Iris pigment epithelial cell (primary cell): ENCODE measurements at places on chromosomes 7 and 10.
A peak's percentile ranks its signal among the peaks of the same experiment; 100 is the strongest.

DNA sequence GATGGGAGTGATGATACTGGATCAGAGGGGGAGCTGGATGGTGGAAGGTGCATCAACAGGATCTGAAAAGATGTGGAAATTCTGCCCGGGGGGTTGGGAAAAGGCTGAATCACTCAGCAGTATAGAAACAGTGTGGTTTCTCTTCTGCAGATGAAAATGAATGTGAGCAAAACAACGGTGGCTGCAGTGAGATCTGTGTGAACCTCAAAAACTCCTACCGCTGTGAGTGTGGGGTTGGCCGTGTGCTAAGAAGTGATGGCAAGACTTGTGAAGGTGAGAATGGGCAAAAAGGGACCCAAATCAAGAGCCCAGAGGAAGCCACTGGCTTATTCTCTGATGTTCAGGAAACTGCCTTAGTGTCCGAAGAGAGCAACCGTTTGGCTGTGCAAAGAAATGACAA is 12.9 kb downstream of the OIT3 start:
- peak; percentile 25 for DNase-seq

- peak; percentile 7 for DNase-seq
Measured at GRCh38 chr10:47309408-47310089, 9.6 kb downstream of the GDF10 start.

DNA sequence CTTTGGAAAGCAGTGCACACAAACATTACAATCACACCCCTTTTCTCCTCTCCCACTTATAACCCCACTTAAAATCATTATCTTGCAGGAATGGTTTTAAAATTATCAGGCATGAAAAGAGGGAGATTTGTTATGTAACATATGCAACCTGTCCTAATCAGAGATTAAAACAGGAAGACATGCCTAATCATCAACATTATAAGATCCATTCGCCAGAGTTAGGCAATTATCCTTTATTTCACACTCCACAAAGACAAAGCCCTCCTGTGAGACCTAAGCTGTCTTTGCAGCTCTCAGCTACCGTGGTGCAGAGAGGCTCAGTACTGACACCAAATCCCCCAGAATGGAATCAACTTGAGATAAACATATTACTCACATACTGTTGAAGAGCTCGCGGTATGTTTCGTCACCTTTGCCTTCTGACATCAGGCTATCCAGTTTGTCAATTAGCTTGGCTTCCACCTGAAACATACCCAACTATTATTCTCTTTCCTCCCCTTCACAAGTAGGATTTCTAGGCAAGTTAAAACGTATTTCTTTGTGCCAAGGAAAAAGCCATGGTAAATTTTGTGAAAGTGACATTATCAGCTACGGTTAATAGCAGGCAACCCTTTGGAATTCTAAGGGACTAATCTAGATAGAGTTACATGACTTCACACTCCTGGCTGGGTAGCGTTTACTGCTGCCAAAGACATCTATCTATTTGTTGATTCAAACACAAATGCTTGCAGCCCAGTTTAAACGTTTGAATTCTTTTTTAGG is 226.2 kb upstream of the IMMP2L start:
- peak; percentile 89 for DNase-seq

GRCh38 chr10:119348106-119348505 is 140.7 kb downstream of the GRK5 start:
- DNase-seq, result no peak

DNA sequence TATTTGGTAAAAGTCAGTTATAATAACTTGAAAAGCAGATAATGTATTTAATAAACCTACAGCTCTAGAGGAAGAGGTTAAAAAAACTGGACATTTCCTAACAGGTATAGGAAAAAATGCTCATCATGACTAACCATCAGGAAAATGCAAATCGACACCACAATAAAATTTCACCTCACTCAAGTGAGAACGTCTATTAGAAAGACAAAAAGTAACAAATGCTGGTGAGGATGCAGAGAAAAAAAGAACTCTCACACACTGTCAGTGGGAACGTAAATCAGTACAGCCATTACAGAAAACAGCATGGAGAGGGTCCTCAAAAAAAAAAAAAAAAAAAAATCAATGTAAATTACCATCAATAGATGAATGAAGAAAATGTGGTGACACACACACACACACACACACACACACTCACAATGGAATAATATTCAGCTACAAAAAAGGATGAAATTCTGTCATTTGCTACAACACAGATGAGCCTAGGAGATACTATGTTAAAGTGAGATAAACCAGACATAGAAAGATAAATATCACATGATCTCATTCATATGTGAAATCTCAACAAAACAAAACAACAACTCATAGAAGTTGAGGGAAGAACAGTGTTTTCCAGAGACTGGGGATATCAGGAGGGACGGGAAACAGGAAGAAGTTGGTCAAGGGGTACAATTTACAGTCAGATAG is 20.1 kb downstream of the EPC1 start:
- no peak for DNase-seq

- peak; percentile 8 for DNase-seq
Measured at GRCh38 chr10:97376413-97376812, 24.7 kb downstream of the RRP12 start.

- no peak for DNase-seq
Measured at GRCh38 chr7:137402536-137403352, 59.2 kb upstream of the PTN start.

- peak; percentile 38 for DNase-seq
Measured at GRCh38 chr10:119724593-119725516, 995 bp upstream of the INPP5F start.

GRCh38 chr10:104642658-104643302 is 1.7 kb downstream of the SORCS3 start:
- peak; percentile 15 for DNase-seq

DNA sequence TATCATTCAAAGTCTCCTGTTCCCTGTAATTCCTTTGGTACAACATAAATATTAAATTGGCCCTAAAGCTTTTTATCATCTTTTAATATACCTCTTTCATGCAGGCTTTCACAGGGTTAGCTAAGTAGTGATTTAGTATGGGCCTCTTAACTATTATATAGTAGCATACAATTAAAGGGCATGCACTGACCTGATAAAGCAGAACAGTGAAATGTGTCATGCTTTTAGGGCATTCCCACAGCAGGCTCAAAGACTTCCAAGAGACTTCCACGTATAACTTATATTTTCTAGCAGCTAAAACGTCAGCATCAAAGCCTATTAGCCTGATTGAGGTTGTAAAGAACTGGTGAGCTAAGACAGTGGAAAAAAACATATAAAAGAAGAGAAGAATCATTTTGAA is 35.3 kb downstream of the SAMD8 start:
- no peak for DNase-seq

- DNase-seq, result peak; percentile 42
Measured at GRCh38 chr7:44486693-44487092, 3.8 kb downstream of the NUDCD3 start.

DNA sequence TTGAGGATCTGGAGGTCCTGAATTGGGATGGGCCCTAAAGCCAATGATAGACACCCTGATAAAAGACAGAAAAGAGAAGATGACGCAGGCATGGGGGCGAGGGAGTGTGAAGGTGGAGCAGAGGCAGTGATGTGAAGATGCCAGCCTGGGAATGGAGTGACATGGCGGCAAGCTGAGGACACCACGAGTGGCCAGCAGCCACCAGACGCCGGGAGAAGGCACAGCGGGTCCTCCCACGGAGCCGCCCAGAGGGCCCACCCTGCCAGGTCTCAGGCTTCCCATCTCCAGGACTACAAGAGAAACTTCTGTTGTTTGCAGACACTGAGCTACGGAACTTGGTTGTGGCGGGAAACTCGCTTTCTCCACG is 44.9 kb downstream of the DPYSL4 start:
- no peak for DNase-seq

DNA sequence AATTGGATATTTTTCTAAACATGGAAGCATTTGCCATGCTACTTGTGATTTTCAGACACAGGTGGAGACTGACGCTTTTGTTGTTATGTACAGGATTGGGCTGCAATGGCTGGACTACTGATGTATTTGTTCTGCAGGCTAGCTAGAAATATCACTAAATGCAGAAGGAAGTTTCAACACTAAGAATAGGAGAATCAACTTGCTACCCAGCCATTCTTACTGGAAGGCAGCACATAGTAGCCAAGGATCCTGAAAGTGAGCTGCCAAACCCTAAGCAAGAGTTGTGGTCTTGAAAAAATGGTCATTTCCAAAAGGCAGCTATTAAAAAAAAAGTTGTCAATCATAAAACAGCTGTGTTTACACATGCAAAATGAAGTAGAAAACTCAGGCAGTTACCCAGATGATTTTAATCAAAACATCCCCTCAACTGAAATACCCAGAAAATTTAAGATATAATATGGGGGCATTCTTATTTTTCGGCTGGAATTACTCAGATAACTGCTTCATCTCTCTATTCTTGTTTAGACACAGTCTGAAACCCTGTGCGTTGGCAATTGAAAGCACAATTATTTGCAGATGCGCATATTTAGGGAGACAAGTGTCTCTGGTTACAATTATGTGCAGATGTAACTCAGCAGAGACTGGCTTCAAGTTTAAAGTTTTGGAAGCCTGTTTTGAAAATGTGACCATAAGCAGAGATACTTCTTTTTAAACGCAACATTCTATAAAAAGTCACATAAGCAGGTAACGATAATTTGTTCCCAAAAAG is 31.2 kb downstream of the GFRA1 start:
- DNase-seq, result no peak

GRCh38 chr10:95525033-95525418 is 36.1 kb downstream of the SORBS1 start:
- no peak for DNase-seq

DNA sequence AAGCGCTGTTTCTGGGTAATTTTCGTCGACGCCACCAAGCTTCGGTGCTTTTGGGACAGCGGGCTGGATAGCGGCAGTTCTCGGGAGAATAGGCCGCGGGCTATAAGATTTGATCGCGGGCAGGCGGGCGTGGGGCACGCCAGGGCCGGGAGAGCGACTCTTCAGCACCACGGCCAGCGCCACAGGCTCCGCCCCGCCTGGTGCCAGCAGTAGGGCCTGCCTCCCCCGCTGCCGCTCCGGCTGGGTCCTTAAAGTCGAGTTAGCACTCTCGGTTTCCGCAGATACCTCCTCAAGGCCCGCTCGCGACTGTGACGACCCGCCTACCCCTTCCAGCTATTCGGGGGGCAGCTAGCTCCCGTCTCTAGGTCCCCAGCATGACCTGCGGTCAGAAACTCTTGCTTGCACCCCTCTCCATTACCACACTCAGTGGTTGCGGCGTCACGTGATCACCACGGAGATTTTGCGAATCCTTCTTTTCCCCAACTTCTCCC is 9.4 kb downstream of the NXPH1 start:
- peak; percentile 6 for DNase-seq

DNA sequence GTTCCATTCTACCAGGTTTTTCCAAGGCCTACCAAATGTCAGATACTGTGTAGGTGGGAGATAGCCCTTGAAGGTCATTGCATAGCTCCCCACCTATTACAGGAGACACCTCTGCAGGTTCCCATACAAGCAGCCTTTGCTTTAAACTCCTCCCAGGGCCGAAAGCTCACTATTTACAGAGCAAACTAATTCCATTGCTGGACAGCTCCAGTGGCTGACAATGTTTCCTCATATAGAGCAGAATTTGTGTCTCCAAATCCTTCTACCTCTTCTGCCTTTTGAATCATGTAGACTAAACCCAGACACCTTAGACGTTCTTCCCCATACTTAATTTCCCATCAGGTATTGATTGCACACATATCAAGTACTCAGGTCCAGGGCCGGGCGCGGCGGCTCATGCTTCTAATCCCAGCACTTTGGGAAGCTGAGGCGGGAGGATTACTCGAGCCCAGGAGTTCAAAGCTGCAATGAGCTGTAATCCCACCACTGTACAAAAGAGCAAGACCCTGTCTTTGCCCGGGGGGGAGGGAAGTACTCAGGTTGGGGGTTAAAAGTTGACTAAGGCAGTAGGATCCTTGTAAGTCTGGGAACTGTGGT is 2.1 kb downstream of the CNNM1 start:
- peak; percentile 21 for DNase-seq

DNA sequence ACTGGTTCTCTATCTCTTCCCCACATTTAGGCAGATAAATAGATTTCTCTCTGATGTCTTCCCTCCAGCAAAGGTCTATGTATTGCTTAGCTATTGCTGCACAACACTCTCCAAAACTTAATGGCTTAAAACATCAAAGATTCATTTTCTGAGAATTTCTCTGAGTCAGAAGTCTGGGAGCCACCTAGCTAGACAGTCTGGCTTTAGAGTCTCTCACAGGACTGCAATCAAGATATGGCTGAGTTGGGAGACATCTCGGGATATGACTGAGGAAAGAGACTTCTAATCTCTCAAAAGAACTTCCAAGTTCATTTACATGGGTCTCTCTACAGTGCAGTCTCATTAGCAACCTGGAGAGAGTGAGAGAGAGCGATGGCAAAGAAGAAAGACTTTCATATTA is 553.6 kb upstream of the GHITM start:
- no peak for DNase-seq

DNA sequence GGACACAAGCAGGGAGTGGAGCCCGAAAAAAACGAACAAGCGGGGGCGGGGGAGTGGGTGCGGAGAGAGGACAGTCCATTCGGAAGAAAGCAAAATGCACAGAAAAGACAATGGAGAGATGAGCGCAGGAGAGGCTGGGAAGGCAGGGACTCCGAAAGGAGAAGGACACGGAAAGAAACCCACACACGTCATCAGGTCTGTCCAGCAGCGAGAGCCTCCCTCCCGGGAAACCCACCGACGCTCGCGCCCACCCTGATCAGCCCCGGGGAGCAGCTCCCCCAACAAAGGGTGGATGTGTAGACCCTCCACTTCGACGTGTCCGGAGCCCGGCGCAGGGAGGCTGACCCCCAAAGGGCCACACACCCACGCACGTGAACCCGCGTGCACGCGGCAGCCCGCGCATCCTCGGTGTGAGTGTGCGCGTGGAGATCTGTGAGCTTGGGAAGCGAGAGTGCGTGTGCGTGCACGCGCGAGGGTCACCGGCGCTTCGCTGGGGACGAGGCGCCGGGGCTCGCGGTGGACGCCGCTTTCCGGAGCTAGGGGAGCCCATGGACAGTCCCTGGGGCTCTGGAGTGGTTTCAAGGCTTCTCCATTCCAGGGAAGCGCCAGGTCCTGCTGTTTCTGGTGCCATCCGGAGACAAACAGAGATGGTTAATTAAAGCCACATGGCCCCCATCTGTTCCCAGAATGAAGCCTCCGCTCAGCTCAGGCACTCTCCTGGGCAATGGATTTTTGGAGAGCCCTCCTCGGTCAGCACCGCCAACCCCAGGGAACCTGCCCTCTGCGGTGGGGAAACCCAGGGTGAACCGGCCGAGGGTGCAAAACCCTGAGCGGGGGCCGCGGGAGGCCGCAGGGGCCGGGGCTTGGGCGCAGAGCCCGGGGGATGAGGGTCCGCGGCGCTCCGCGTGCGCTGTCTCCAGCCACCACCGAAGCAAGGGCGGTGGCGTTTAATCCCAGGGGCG is 916 bp downstream of the LAMB1 start:
- peak; percentile 44 for DNase-seq
